ENCODE measurements at places on chromosomes 4 and X. TPM values are rescaled to one million over a fixed set of nuclear protein-coding genes. Genes with fewer than 3 reads are reported as not detected.

The ZNF718 gene
- 6.4 TPM for total RNA-seq

The NOX1 gene
- total RNA-seq: 27.8 TPM

The XPNPEP2 gene
- 14.5 TPM for total RNA-seq

The MFAP3L gene
- 2.5 TPM for total RNA-seq

The ALB gene
- not detected for total RNA-seq

The KLHL5 gene
- 2.5 TPM for total RNA-seq

The MAGEB6B gene
- not detected for total RNA-seq

The EDA gene
- total RNA-seq: 2.6 TPM

The ADH1A gene
- 2.4 TPM for total RNA-seq

The BEX2 gene
- total RNA-seq: 5.5 TPM

The STBD1 gene
- total RNA-seq: 11.9 TPM

The ACE2 gene
- total RNA-seq: 23.2 TPM

The FABP2 gene
- 48.6 TPM for total RNA-seq

The PNPLA4 gene
- total RNA-seq: 9.3 TPM

GRCh38 chr4:173516621-173517524 lies 13.2 kb downstream of the HAND2 start:
- no peak for DNase-seq

GRCh38 chrX:132017431-132018185 lies 5.5 kb upstream of the STK26 start:
- no peak for DNase-seq

DNA sequence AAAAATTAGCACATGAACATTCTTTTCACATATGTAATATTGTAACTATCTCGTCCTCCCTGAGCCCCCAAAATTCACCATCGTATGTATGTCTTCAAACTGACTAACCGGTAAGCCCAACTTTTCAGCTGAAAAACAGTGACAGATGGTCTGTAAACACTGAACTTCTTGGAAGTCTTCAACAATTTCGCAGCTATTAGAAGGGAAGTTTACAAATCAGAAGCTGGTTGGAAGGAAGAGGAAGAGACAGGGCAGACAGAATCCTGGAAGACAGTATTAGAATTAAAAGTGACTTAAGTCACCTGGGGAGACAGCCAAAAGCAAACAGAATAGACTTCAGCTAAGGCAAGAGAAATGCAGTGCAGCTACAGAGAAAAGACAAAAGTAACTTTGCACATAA lies 858.4 kb downstream of the ADGRL3 start:
- no peak for DNase-seq

DNA sequence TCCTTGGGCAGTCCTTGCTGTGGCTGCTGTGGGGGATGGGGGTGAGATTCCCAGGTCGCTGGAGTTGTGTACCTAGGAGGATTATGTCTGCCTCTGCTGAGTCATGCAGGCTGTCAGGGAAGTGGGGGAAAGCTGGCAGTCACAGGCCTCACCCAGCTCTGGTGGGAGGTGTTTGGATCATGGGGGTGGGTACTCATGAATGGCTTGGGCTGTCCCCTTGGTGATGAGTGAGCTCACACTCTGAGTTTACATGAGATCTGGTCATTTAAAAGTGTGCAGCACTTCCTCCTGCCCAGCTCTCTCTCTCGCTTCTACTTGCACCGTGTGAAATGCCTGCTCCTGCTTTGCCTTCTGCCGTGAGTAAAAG lies 24.6 kb upstream of the PDLIM3 start:
- DNase-seq: peak; percentile 32

- no peak for DNase-seq
These were observed 172.6 kb downstream of the FHIP1A start for GRCh38 chr4:151581570-151581969.

DNA sequence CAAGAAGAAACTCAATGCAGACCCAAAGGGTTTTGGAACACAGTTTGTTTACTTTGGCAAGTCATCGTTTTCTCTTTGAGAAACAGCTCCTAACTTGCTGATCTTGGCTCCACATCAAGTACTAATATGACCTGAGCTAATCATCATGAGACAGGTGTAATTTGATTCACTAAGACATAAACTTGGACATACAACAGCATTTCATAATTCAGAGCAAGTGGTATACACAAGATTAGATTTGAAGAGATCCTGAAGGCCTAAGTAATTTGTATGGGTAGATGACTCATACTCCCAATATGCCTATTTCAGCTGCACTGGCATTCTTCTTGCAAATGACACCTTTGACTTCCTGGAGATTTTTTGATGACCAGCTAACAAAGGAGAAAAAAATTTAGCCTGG lies 1521.7 kb downstream of the RPA4 start:
- no peak for DNase-seq

- DNase-seq: no peak
These were observed 43.2 kb downstream of the SLC9A6 start for GRCh38 chrX:136028383-136028984.

- no peak for DNase-seq
These were observed 65.0 kb downstream of the SCD5 start for GRCh38 chr4:82733636-82734035.

GRCh38 chrX:53089224-53089842 lies 4.6 kb upstream of the KANTR start:
- peak; percentile 56 for DNase-seq

DNA sequence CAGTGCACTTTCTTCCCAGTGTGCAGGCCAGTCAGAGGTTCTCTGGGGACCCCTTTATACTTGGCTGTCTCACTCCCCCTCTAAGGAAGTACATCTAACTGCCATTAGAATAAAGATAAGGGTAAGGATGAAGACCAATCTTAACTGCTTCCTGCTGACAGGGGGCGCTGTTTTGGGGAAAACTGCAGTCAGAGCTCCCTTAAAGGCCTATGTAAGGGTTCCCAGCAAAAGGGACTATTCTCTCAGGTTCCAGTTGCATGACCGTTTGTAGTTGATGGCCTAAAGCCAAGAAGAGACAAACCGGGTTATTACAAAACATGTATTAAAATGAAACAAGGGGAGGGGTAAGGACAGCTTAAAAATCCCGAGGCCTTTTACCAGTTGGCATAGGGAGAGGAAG lies 115.6 kb upstream of the SPIN4 start:
- no peak for DNase-seq

DNA sequence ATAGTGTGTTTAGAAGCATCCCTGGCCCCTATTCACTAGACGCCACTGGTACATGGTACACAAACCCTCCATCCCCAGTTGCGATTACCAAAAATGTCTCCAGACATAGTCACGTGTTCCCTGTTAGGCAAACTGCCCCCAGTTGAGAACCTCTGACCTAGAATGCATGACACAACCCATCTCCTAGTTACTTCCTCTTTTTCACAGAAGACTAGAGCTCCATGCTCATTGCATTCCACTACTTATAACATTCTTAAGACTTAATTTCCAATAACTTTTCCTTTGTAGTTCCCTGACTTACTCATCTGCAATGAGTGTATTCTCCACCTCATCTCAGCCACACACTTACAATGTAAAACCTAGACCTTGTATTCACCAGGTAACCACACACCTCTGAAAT lies 68.6 kb downstream of the PRSS12 start:
- DNase-seq: no peak

DNA sequence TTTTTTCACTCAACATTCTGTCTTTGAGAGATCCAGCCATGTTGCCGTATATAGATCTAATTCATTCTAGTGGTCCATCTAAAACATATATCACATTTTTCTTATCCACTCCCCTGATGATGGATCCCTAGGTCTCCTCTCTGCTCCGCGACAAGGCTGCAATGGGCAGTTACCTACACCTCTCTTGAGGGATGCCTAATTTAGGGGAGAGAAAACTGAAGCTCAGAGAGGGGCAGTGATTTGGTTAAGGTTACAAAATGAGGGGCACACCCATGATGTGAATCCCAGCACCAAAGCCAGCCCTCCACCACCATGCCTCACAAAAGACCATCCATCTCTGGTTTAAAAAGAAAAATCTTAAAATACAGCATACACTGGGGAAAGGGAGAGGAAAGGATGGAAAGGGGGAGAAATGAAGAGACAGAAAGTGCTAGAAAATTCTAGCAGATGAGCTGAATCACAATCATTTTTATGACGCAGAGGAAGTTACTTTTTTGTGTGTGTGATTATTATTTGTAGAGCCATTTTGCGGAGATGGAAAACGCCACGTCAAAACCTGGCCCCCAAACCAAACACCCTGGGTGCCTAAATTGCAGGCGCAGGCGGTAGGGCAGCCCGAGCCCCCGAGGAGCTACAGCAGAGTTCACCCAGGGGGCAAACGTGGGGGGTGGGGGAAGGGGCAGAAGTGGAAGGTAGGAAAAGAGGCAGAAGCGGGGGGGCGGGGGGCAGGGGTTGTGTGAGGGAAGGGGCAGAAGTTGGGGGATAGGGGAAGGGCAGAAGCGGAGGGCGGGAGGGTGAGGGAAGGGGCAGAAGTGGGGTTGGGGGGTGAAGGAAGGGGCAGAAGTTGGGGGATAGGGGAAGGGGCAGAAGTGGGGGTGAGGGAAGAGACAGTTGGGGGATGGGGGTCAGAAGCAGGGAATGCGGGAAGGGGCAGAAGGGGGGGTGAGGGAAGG lies 1.3 kb upstream of the TSPYL2 start:
- DNase-seq: no peak

- DNase-seq: no peak
These were observed 85.3 kb upstream of the LIMCH1 start for GRCh38 chr4:41452484-41453225.

GRCh38 chrX:13298836-13299235 lies 21.0 kb downstream of the ATXN3L start:
- DNase-seq: no peak

GRCh38 chr4:2574009-2574408 lies 37.6 kb downstream of the FAM193A start:
- no peak for DNase-seq

DNA sequence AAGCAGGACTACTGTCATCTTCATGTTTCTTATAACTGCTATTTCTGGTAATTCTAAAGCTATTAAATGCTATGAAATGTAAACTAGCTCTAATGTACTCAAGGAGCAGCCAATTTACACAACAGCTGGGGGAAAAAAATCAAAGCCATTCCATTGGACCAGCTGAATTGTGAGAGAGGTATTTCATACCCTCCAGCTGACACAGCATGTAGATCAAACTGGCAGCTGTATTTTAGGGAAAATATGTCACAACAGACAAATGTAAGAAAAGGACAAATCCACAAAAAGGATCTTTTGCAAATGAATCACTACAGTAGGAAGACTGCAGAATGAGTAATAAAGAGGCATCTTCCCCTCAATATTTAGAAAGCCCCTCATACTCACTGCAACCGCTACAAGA lies 65.2 kb upstream of the FAM47B start:
- DNase-seq: no peak

- DNase-seq: no peak
These were observed 52.9 kb upstream of the TENM3 start for GRCh38 chr4:182190306-182190705.

- no peak for DNase-seq
These were observed 78.8 kb upstream of the TBC1D9 start for GRCh38 chr4:140834839-140835495.

GRCh38 chr4:84718699-84719098 lies 135.8 kb downstream of the CDS1 start:
- no peak for DNase-seq

DNA sequence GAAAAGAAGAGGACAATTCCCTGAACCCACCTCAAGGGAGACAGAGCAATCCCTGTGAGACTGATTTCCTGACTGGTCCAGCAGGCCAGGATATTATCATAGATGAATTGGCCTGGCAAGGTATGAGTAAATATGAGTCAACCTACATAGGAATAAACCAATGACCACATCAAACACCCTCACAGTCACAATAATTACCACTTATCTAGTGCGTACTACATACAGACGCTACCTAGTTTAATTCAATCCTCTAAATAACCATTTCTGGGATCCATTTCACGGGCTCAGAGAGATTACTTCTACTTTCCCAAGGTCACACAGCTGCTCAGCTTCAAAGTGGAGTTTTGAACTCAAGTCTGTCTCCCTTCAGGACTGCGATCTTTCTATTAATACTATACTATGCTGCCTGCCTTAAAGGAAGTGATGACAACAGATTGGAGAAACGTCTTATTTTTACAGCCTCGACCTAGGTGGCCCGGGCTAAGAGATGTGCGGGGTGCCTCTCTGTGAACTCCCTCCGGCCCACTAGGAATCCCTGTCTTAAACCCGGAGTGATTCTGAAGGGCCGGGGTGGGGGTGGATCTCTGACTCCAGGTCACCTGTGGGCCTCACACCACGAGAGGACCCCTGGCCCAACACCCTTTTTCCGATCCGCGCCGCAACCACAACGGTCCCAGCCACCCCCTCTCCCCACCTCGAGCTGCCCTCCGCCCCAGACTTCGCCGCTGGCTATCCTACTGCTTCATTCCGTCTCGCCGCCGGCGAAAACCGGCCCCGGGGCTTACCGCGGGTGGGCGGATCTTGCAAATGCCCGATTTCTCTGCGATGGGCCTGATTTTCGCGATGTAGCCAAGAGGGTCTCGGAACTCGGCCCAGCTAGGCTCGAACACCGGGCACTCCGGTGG lies 800 bp downstream of the KDM5C start:
- DNase-seq: no peak

DNA sequence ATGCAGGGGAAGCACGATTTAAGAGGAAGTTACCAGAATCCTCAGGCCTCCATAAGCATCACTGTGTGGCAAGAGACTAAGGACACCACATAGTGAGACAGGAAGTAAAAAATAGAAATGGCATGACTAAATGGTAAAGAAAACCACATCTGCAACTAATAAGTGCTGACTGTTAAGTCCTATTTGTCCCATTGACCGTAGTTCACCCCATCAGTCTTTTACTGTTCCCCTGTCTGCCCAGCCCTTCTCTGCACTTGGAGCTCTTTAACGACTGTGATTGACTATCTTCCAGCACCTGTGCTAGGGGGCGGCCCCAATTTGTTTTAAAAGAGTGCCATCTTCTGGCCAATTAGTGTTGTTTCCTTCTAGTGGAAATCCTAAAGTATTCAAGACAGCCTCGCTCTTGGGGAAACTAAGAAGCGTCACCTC lies 94.2 kb downstream of the MAOA start:
- no peak for DNase-seq

- DNase-seq: peak; percentile 42
These were observed 81.9 kb upstream of the SCML1 start for GRCh38 chrX:17655211-17656034.

DNA sequence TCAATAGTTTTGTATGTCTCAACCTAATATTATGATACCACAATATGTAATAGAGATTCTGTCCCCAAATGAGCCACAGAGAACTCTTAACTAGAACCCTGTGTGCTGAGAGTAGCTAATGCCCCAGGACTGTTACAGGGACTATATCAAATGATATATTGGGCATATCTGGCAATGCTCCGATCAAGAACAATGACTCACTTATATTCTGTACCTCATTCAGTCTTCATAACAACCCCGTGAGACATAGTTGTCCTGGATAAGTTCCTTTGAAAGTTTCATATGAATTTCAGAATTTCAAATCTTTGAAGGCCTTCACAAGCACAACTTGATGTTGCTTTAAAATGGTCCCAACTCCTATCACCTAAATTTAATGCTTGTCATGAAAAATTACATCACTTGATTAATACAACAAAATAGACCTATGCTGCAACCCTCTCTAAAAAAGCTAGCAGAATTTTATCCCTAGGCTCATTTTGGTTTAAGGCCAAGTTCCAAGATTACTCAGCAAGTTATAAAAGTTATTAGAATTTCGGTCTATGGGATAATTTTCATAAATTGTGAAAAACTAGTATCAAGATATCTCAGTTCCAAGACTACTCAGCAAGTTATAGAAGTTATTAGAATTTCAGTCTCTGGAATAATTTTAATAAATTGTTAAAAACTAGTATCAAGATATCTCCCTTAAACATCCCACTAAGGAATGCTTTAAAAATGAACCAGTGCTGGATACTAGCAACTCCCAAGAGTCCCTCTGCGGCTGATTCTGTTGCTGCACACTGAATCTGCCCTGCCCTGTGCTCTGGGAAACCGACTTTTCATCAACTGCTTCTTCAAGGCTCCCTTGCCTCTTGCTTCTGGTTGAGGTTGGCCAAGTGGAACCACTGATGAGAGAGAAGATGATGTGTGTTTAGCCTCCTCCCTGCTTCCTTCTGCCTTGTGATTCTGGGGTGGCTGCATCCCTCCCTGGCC lies 6.0 kb upstream of the ANXA3 start:
- DNase-seq: no peak

Measured in mucosa of descending colon (tissue), 3 donors.